ENCODE measurements at places on chromosomes 4 and X.

DNA sequence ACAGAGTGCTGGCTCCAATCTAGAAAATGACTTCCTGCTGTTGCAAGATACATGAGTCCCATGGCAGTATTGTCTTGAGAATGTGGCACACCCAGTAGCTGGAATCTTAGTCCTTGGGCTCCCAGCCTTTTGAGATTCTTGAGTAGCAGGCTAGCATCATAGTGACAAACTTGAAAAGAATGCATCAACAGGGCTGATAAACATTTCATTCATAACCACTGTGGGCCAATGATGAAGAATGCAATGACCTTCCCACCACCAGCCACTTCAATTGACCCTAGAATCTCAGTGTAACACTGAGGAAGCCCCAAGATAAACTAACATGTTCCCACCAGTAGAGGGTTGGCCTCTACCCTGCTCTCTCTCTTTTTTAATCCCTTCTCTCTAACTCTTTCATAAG is 329.3 kb downstream of the GBA3 start:
- DNase-seq: no peak

GRCh38 chr4:107736037-107736436 is 16.0 kb upstream of the PAPSS1 start:
- no peak for DNase-seq

DNA sequence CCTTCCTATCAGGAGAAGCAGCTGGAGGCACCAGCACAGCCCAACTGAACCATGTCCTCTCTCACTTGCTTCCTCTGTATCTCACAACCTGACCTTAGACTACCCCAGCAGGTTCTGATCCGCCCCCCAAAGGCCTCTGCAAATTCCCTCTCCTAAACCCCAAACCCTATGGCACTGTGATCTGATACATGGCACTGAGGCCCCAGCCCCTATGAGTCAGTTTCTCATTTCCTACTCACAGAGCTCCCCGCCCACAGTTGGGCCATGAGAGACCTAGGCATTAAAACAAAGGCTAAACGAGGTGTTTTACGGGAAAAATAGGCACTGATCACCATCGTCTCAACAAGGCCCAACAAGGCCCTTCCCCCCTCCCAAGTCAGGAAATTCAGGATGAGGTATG is 19.1 kb downstream of the SASH3 start:
- no peak for DNase-seq

- no peak for DNase-seq
Observed at GRCh38 chr4:57103051-57103450, 7.1 kb downstream of the IGFBP7 start.

GRCh38 chr4:11620861-11621260 is 192.2 kb upstream of the HS3ST1 start:
- DNase-seq: no peak

- DNase-seq: no peak
Observed at GRCh38 chrX:141133272-141133671, 43.7 kb downstream of the LDOC1 start.

DNA sequence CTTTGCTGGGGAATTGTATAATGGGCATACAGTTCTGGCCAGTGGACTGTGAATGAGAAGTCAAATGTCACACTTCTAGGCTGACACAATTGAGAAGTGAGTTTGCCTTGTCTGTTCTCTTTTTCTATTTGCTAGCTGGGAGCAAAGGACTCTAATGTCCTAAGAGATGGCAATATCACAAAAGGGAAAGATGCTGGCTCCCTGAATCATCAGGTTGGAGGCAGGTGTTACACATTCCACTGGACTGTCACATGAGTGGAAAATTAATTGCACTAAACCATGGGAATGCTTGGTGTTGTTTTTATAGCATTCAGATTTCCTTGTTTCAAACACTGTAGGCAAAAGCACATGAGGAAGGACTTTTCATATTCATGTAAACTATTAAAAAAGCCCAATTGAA is 388.3 kb downstream of the ADAM29 start:
- DNase-seq: no peak

- no peak for DNase-seq
Observed at GRCh38 chr4:128812442-128813235, 3.1 kb downstream of the JADE1 start.

DNA sequence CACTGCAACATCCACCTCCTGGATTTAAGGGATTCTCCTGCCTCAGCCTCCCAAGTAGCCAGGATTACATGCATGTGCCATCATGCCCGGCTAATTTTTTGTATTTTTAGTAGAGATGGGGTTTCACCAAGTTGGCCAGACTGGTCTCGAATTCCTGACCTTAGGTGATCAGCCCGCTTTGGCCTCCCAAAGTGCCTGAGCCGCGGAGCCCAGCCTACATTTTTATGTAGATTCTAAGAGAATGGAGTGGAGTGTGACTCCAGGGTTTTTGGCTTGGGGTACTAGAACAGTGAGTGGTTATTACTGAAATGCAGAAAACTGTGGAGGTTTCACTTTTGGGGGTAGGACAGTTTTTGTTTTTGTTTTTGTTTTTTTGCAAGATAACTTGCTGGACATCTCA is 806.0 kb downstream of the ADGRL3 start:
- no peak for DNase-seq

DNA sequence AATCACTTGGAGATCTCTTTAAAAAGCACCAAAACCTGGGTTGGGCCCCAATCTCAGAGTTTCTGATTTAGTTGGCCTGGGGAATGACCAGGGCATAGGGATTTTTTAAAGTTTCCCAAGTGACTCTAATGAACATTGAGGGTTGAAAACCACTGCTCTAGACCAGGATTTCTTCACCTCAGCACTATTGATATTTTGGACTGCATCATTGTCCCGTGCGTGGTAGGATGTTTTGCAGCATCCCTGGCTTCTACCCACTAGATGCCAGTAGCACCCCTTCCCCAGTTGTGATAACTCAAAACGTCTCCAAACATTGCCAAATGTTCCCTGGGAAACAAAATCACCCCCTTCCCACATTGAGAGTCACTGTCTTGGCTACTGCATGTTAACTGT is 61.8 kb downstream of the ATXN3L start:
- DNase-seq: no peak

GRCh38 chr4:187908731-187909130 is 86.8 kb upstream of the ZFP42 start:
- DNase-seq: no peak

DNA sequence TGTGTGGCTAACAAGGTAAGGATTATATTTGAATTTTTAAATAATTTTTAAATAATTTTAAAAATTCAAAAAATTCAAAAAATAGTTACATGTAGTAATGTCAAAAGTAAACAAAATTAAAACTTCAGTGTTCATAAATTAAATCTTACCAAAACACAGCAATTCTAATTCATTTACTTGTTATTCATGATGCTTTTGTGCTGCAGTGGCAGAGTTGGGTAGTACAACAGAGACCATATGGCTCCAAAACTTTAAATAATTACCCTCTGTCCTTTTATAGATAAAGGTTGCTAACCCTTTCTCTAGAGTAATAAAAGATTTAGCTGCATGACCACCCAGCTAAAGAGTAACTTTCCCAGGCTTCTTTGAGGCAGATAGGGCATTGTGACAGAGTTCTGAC is 1355.6 kb downstream of the FSTL5 start:
- DNase-seq: no peak

DNA sequence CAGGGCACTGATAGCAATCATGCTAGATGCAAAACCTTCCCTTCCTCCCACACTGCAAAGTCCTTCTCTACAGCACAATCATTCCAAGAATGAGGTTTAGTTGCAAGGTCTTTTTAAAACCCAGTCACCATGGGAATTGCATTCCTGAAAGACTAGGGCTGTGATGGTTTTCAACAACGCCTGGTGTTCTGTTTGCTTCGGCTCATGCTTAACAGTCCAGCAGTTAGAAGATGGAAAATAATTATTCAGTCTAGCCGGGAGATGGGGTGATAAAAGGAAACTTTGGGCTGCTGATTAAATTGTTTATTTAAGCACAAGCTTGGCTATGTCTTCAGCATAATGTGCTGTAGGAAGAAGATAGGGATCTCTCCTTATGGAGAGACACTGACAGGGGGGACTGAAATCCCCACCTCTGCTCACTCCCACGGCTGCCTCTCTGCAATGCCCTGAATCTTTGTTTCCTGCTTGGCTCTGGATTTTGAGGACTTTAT is 211.4 kb downstream of the MID1IP1 start:
- no peak for DNase-seq

GRCh38 chr4:131526686-131527085 is 1622.4 kb upstream of the PCDH10 start:
- DNase-seq: no peak

DNA sequence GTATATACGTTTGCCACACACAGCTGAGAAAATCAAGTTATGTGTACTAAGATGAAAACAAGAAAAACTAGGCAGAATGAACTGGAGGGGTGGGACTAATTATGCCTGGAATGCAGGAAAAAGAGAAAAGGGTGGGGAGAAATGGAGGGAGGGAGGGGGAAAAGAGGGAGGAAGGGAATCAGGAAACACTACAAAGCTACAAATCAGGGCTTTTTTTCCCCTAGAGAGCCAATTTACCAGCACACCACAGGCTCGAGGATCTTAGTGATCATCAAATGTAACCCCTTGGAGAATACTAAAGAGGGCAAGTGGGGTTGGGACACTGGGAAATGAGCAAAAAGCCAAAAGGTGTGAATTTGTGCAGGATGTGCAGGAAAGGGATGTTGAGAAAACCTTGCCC is 451.9 kb downstream of the SMARCA1 start:
- no peak for DNase-seq

GRCh38 chr4:54961357-54961975 is 163.9 kb downstream of the KDR start:
- no peak for DNase-seq

- no peak for DNase-seq
Observed at GRCh38 chrX:55659931-55660330, 36.7 kb downstream of the FOXR2 start.

Measured in cortex of kidney (tissue), 1 donor.